ENCODE measurements at places on chromosomes 4 and X.

DNA sequence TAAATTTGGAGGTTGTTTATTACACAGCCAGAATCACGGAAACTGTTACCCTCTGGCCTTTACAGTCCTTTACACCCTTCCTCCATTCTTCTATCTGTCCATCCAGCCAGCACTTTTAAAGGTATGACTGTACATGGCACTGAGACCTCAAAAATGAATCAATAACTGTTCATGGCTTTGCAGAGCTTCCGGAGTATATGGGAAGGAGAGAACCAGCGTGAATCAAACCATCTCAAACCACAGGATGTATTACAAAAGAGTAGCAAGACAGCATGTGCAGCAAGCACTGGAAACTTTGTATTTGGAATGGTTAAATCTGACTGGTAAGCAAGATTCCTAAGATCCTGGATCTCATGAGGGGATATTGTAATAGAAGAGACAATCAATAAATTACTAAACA is 228.5 kb upstream of the CASK start:
- no peaks in the 10 kb centered on the region for H3K36me3 ChIP-seq
- peaks cover 3% of the 10 kb centered on the region for H3K4me1 ChIP-seq
- no peak for DNase-seq
- H3K27me3 ChIP-seq = no peaks in the 10 kb centered on the region

DNA sequence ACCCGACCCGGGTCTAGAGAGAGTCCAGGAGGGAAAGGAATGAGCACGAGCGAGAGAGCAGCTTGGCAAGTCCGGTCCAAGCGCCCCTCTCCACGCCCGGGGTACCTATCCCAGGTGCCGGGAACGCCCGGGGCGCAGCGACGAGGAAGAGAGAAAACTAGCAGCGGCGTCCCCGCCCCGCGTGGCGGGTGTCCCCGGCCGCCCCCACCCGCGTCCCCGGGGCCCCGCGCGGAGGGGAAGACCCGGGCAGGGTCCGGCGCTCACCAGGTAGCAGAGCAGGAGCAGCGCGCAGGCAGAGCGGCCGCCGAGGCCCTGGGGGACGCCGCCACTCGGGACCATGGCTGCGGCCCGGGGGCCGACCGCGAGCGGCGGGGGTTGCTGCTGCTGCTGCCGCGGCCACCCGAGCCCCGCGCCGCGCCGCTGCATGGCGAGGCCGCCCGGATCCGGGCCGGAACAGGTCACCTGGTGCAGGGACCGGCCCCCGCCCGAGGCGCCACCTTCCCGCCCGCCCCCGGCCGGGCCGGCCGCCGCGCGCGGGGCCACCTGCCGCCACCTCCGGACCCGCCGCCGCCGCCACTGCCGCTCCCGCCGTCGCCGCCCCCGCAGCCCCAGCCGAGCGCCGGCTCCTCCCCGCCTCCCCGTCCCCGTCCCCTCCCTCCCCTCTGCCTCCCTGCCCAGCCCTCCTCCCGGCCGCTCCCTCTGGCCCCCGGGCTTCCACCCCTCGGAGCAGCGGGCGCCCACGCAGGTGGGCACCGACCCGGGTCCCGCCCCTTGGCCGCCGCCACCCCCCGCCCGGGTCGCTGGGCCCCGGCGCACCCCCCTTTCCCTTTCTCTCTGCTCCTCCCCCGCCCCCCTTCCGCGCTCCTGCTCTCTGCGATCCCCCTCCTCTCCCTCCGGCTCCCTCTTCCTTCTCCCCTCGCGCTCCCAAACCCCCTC is at the start of gene SEL1L3:
Gene SEL1L3 (minus strand): TSS at position 578 of the 936 bp plus-strand sequence. CDS start 152 bp downstream, at position 426.
- H3K27me3 ChIP-seq = no peaks in the 10 kb centered on the region
- H3K27ac ChIP-seq = peak within 1 kb of the TSS; percentile 99
- H3K4me1 ChIP-seq = peaks cover 42% of the 10 kb centered on the region
- H3K36me3 ChIP-seq = peaks cover 7% of the 10 kb centered on the region
- peak; percentile 55 for DNase-seq
- H3K4me3 ChIP-seq = peak within 1 kb of the TSS; percentile 100

DNA sequence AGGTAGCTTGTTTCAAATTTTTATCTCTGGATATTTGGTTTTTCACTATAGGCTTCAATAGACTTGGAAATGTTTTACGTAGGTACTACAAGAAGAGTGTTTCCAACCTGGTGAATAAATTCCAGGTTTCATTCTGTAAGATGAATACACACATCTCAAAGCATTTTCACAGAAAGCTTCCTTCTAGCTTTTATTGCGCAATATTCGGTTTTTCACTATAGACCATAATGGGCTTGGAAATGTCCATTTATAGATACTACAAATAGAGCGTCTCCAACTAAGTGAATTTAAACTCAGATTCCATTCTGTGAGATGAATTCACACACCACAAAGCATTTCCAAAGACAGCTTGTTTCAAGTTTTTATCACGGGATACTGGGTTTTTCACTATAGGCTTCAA is 857.7 kb upstream of the HS3ST1 start:
- no peaks in the 10 kb centered on the region for H3K4me1 ChIP-seq
- no peaks in the 10 kb centered on the region for H3K36me3 ChIP-seq
- no peak overlapping the region for H3K4me3 ChIP-seq
- H3K27ac ChIP-seq = no peak overlapping the region
- no peaks in the 10 kb centered on the region for H3K27me3 ChIP-seq

- no peak overlapping the region for H3K27ac ChIP-seq
- H3K4me3 ChIP-seq = no peak overlapping the region
- H3K27me3 ChIP-seq = no peaks in the 10 kb centered on the region
- H3K36me3 ChIP-seq = no peaks in the 10 kb centered on the region
Measured at GRCh38 chr4:180698550-180699195, 1544.5 kb upstream of the TENM3 start.

- no peak for DNase-seq
- no peaks in the 10 kb centered on the region for H3K27me3 ChIP-seq
- no peak overlapping the region for H3K4me3 ChIP-seq
- peaks cover 3% of the 10 kb centered on the region for H3K36me3 ChIP-seq
Measured at GRCh38 chr4:118739022-118739713, 54.0 kb downstream of the METTL14 start.

- H3K4me1 ChIP-seq = no peaks in the 10 kb centered on the region
- no peaks in the 10 kb centered on the region for H3K27me3 ChIP-seq
- DNase-seq = no peak
- no peak overlapping the region for H3K4me3 ChIP-seq
Measured at GRCh38 chrX:97158269-97158668, 274.6 kb downstream of the RPA4 start.
